Cortex of kidney (tissue), 1 donor: ENCODE measurements at places on chromosomes 13 and 19.

DNA sequence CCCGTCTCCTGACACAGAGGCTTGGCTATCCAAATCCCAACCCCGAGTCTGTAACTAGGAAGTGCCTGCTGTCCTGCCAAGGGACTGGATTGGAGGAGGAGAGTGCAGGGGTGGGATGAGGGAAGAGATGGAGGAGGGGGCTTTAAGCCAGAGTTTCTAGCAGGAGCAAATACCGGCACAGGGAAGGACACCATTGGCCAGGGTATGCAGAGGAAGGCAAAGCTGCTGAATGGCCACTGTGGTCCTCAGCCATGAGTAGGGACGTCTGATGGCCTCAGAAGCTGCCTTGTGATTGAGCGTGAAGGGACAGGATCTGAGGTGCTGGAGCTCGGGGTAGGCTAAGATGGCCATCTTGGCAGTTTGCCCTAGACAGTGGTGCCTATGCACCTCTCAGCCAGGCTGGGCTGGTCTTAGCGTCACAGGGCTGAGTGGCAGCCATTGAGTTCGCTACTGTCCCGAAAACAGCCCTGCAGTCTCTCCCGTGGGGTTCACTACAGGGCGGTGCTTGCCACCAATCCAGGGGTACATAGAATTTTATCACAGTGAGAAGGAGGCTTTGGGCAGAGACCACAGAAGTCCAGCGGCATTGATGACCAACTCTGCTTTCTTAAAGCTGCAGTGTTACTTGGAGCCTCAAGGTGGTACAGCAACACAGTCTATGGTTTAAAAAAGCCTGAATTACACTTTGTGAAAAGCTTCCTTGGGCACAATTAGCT lies 61.8 kb downstream of the AKAP11 start:
- DNase-seq, result no peak

- no peak for DNase-seq
Measured at GRCh38 chr13:77359171-77359570, 32.3 kb upstream of the MYCBP2 start.

DNA sequence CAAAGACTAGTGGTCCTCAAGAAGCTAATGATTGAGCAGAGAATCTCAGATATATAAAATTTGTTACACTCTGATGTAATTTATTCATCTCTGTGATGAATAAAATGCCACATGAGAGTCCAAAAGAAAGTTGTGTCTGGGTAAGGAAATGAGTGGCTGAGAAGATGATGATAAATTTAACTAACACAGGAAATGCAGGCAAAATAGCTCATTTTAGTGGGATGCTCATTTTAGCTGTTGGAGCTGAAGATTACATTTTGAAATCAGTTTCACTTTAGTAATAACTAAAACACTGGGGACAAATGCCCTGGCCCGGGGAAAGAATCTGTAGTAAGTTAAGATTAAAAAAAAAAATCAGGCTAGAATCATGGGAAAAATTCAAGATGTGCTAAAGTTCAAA lies 35.2 kb downstream of the SPRY2 start:
- DNase-seq, result no peak

DNA sequence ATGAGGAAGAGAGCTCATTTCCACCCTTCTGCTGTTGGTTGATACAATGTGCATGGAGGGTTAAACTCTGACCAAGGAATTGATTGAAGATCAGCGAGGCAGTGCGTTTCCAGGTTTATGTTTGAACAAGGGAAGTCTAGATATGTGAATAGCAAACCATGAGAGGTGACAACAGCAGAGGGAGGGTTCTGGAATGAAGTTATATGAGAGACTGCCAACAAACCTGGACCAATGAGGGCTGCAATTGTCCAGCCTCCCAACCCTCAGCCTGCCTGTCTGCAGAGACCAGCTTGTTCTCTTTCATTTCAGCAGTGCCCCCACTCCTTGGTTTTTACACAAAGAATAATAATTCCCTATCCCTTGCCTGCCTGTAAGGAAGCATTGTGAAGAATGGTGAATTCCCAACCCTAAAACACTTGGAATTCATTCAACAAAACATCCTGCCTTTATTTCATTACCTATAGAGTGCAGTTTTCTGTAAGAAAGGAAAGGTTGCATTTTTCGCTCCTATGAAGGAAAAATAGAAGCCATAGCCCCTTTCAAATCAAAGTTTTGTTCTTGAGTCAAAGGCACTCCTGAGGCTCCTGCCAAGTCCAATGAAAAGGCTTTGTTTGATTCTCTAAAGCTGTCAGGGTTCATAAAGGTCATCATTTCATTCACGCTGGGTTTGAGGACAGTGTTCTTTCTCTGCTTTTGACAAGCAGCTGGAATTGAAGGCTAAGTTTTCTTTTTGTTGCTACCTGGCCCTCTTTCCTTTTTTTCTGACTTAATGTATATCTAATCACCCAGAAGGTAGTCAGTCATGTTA lies 53.6 kb upstream of the ABCC4 start:
- DNase-seq, result no peak

DNA sequence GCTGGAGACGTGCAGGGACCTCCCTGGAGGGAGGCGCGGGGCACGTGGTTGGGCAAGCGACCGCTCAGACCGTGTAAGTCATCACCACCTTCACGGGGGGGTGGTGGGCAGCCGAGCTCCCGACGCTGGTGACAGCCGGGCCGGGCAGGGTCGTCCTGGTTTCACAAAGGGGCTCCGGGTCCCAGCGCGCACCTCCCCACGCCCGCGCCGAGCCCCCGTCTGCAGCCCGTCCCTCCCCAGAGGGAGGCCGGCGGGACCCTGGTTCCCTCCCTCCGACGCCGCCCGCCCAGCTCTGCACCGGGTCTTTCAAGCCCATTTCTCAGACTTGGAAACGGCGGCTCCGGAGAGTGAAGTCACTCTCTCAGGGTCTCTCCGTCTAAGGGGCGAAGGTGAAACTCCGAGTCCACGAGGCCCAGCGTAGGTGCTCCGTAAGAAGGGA lies 729 bp upstream of the ARID3A start:
- no peak for DNase-seq
